ENCODE measurements at places on chromosomes 7 and 10.

DNA sequence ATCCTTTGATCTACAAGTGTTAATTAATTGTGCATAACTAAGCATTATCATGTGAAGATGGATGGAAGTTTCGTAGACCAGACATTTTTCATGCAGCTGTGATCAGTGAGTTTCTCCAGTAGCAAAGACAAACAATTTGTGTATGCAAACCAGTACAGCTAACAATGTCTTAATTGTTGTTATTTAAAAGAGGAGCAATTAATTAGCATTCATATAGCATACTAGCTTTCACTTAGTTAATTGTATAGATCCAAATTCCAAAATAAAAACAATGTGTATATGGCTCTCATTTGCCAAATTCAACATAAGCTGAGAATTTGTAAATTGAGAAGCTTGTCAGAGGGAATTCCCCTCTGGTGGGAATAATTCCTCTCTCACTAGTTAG lies 22.6 kb upstream of the PRKCQ start:
- H3K27ac ChIP-seq, result no peak overlapping the region
- H3K4me1 ChIP-seq, result no peaks in the 10 kb centered on the region
- no peak overlapping the region for H3K4me3 ChIP-seq
- DNase-seq, result no peak

GRCh38 chr7:66683770-66684123 lies 55.1 kb downstream of the KCTD7 start:
- no peak overlapping the region for H3K27ac ChIP-seq
- no peaks in the 10 kb centered on the region for H3K27me3 ChIP-seq
- H3K4me1 ChIP-seq, result no peaks in the 10 kb centered on the region
- H3K4me3 ChIP-seq, result no peak overlapping the region
- DNase-seq, result no peak

GRCh38 chr7:43294080-43294630 lies 181.7 kb downstream of the HECW1 start:
- no peak overlapping the region for H3K4me3 ChIP-seq
- DNase-seq, result no peak
- no peaks in the 10 kb centered on the region for H3K4me1 ChIP-seq
- H3K27ac ChIP-seq, result no peak overlapping the region
- H3K27me3 ChIP-seq, result no peaks in the 10 kb centered on the region

DNA sequence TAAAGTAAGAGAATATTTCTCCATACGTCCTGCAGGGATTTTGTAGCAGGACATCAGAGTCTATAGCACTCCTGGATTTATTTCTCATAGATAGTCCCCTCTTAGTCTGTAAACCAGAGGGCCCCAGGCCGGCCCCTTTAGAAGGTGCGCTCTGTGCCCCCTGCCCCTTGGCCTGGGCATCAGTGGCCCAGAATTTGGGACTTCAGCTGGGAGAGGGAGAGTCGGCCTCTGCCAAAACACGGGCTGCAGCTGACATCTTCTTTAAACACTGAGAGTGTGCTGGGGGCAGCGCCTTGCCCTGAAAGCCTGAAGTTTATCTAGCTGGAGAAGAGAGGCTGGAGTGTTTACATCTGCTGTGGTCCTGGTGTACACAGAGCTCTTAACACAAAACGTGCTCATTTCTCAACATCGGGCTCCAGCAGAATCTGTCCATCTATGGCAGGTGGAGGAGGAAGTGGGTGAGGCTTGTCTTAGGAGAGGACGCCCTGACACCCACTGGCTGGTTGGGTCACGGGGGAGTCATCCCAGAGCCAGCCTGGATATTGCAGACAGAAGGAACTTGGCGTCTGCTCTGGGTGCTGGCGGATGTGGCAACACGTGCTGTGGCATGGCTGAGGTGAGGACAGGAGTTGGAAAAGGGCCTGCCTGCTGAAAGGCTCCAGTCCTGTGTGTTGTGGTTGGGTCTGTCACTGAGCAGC lies 5.0 kb upstream of the TACR2 start:
- no peak for DNase-seq
- no peak overlapping the region for H3K27ac ChIP-seq
- no peaks in the 10 kb centered on the region for H3K36me3 ChIP-seq
- H3K27me3 ChIP-seq, result peaks cover 29% of the 10 kb centered on the region
- peaks cover 14% of the 10 kb centered on the region for H3K4me1 ChIP-seq

Measured in MM.1S (cell line).